Retina (tissue), 1 donor: ENCODE measurements at places on chromosomes 11 and 22.

- no peak for DNase-seq
These were observed 12.5 kb upstream of the CHST1 start for GRCh38 chr11:45677770-45678512.

DNA sequence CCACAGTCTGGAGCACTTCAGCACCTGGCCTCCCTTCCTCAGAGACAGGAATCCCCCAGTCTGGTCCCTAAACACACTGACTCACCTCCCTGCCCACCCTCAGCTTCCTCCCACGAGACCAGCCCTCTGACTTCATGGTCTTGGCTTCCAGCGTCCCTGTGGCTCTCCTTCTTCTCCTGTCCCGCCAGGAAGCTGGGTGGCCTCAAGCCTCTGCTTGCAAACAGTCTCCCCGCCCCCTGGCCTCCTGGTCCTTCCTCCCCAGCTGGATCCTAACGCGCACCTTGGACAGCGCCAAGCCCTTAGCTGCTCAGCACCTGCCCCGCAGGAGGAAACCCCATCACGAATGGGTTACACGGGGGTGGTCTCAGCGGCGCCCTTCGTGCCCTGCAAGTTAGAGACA lies 4.5 kb downstream of the NCF4 start:
- DNase-seq: no peak

DNA sequence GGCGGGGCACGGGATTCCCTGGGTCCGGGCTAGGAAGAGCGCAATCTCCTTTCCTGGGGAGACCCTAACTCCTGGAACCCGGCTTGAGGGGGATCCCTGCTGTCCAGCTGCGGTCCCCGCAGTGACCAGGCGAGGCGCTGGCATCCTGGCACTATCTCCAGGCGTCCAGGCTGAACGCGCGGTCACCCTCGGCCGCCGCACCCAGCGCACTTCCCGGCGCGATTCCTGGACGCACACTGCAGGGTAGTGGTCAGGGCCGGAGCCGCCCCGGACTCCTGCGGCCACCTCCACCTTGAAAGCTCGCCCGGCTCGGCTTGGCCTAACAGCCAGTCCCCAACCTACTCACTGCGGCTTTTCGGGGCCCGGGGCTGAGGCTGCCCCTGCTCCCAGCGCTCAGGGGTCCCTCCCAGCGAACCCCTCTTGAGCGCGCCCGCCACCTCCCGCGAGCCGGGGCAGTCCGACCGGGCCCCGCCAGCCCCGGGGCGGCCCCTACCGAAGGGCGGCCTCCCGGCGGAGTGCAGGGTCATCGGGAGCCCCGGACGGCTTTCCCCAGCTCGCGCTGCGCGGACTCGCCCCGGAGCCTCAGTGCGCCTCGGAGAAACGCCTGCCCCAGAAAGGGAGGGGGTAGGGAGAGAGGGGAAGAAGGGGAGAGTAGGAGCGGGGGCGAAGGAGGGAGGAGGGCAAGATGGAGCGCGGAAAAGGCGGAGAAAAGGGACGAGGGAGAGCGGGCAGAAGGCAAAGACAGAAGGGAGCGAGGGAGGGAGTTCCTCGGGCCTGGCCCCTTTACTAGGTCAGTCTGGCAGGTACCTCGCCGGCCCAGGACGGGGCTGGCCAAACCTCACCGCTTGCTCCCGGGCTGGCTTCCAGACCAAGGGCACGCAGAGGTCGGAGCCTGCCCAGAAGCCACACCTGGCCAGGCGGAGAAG lies 1.0 kb downstream of the POU2AF3 start:
- DNase-seq: peak; percentile 94

GRCh38 chr11:10633261-10633660 lies 60.3 kb downstream of the IRAG1 start:
- DNase-seq: no peak

DNA sequence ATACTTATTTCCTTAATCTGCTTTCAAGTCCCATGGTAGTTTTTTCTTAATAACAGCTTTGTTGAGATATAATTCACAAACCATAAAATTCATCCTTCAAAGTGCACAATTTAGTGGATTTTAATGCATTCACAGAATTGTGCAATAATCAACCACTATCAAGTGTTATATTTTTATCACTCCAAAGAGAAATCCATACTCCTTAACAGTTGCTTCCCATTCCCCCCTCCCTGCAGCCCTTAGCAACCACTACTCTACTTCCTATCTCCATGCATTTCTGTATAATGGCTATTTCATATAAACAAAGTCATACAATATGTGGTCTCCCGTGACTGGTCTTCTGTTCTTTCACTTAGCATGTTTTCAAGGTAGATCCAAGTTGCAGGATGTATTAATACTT lies 18.8 kb upstream of the NUP50 start:
- no peak for DNase-seq

GRCh38 chr11:96524475-96524874 lies 134.7 kb downstream of the JRKL start:
- DNase-seq: no peak

- DNase-seq: no peak
These were observed 7.2 kb downstream of the PIM3 start for GRCh38 chr22:49967706-49968208.

GRCh38 chr22:38236786-38237185 lies 35.0 kb downstream of the MAFF start:
- no peak for DNase-seq

GRCh38 chr11:132072044-132072857 lies 701.8 kb downstream of the NTM start:
- peak; percentile 58 for DNase-seq

- DNase-seq: no peak
These were observed 47.6 kb downstream of the BRD1 start for GRCh38 chr22:49779853-49780697.

DNA sequence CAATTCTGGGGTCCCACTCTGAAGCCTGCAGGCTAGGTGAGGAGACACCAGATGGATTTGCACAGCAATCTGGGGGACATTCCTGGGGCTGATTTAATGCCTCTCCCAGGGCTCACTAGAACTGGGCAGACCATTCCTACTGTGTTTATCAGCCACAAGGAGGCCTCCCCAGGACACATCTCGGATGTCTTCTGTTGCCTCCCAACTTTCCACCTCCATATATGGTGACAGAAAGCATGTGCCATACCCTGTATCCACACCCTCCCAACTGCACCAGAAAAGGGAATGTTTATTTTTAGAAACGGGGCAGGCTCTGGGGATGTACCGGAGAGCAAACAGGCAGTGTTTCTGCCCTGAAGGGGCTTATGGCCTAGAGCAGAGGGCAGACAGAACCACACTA lies 181.8 kb downstream of the CSNK2A3 start:
- DNase-seq: no peak

GRCh38 chr22:30348809-30349208 lies 7.9 kb downstream of the SF3A1 start:
- DNase-seq: no peak

- no peak for DNase-seq
These were observed 12.8 kb downstream of the DGCR2 start for GRCh38 chr22:19109198-19110063.
